ENCODE measurements at places on chromosomes 7 and 10. TPM values are rescaled to one million over a fixed set of nuclear protein-coding genes. Genes with fewer than 3 reads are reported as not detected.

Gene CALML3
- not detected for total RNA-seq

DNA sequence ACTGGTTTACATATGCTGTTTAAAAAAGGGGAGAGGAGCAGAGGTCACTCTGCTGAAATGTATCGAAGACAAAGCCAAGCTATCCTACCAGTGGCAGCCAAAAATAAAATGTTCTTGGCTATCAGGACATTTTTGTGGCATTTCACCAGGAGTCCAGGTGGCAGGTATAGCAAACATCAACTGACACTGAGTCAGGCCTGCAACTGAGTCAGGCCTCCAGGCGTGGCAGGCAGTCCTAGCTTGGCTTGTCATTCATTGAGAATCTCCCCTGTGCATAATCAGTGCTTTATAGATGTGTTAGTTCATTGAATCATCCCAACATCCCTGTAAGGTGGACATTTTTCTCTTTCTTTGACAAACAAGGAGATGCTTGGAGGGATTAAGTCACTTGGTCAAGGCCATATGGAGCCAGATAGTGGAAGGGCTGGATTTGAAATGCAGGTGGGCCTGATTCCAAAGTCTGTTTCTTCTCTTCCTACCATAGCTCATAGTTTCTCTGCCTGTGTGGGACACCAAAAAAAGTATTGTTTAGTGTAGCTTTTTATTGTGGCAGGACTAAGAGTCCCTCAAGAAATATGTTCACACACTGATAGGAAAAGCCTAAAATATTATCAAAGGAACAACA lies 4.3 kb downstream of the DYNC1I1 start:
- no peak for DNase-seq

GRCh38 chr7:365593-365992 lies 75.6 kb downstream of the FOXL3 start:
- DNase-seq: no peak

DNA sequence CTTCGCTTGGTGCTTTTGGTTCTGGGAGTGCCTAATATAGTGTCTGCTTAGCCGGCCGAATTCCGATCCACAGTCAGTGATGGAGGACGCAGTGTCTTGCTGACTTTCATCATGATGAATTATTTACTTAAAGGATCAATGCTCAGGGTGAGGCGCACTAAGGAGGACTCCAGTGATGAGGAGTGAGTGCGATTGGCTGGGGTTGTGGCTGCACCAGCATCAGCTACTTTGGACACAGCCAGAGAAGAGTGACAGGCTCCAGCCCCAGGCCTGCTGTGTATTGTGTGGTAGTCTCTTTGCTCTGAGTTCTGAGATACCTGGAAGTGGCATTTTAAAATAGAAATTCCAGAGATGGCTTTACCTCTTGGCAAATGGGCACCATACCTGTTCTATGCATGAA lies 73.3 kb upstream of the ANLN start:
- no peak for DNase-seq

GRCh38 chr7:41977661-41978060 lies 259.3 kb downstream of the GLI3 start:
- DNase-seq: no peak

- DNase-seq: no peak
These were observed 62.6 kb downstream of the RASGEF1A start for GRCh38 chr10:43204042-43204942.
